ENCODE measurements at places on chromosomes 6 and 20.

DNA sequence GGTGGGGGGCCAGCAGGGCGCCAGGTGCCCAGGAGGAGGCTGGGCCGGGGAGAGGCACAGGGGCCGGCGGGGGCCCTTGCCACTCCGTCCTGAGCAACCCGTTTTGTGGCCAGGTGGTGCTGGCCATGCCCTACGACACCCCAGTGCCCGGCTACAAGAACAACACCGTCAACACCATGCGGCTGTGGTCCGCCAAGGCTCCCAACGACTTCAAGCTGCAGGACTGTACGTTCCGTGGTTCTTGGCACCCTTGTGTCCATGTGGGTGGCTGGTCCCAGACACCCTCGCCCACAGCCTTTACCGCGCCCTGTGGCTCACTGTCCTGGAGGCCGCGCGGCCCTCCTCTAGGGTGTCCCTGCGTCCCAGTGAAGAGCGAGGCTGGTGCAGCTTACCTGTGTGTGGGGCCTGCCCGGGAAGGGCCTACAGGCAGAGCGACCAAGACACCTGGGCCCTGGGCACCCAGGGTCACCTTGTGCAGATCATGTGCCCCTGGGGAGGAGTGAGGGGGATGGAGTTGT lies 28.7 kb downstream of the PYGB start:
- DNase-seq = no peak

- DNase-seq = no peak
Observed at GRCh38 chr6:165556116-165556843, 106.8 kb downstream of the PDE10A start.

DNA sequence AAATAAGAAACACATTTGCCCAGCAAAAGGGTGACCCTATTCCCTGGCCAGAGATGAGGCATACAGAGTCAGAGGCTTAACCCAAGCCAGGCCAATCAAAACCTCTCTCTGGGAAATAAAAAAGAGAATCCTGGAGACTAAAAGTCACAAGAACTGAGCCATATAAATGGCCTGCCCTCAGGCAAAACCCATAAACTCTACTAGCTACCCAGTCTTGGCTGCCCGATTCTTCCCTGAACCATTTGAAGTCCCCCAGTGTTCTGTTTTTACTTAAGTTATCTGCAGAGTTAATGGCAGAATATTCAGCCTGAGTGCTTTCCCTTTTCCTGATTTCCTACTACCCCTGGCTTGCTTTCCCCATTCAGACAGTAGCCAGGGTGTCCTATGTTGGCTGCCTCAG lies 13.9 kb downstream of the KCNK15 start:
- DNase-seq = no peak

DNA sequence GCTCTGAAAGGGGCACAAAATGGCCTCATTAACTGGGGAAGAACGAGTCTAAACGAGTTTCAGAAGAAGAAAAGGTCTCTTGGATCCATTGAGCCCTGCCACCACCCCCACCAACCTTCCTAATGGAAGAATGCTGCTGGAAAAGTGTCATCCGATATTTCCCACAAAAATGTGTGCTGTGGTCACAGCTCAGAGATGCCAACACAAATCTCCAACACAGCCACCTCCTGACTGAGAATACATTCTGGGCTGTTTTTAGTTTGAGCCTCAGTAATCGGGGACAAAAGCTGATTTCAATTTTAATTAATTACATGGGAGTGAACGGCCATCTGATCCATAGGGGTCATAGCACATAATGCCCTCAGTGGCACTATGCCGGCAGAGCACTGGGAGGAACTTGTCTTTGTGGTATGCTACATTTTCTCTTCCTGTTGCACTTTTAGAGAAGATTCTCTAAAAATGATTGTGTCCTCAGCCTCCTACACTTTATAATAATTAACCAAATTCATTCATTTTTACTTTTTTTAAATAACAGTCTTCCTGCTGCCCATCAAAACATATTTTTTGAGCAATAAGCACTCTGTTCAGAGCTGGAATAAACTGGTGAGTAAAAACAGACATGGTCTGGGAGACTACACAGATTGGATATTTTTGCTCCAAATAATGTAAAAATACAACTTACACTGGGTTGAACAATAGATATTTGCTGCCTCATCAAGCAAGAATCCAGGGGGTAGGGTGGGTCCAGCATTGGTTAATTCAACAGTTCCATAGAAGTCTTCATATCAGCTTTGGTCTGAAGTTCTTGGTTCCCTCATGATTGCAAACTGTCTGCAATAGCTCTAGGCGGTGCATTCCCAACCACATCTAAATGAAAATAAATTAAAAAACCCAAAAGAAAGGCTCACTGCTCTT lies 143.6 kb upstream of the TMEM170B start:
- DNase-seq = no peak

DNA sequence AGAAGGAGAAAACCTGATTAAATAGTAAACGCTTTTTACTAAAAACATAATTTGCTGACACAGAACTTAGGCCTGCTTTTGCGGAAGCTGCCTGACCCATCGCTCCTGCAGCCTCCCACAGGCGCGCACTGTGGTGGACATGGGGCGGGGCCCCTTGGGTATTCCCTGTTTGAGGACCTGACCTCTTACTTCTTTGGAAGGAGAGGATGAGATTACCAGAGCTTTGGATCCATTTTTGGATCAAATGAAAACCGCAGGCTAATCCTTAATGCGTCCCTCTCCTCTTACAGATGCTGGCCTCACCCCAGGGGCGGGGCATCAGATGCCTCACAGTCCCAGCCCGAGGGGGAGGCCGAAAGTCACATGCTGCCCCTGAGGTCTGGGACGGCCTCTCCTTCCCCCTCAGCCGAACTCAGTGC lies 151.0 kb downstream of the SCML4 start:
- DNase-seq = no peak

DNA sequence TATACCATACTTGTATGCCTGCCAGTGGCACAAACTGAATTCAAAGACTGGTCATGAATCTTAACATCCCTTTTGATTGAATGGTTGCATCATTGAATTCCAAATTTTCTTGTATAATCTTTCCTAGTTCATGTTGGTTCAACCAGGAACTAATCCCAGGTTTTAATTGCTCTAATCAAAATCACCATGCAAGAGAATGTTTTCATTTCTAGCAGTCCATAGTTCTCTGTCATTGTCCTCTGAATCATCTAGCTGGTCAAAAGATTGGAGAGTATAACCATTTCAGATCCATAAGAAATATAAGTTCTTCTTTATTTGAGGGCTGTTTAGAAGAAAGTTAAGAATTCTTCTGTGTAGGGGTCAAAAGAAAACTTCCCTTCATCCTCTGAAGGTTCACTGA lies 57.2 kb downstream of the ZNF292 start:
- no peak for DNase-seq

Measured in activated CD8-positive, alpha-beta memory T cell treated with anti-CD3 and anti-CD28 coated beads for 1 hour (primary cell).